Esophagus squamous epithelium (tissue), 5 donors: ENCODE measurements at places on chromosomes 16 and 17.

DNA sequence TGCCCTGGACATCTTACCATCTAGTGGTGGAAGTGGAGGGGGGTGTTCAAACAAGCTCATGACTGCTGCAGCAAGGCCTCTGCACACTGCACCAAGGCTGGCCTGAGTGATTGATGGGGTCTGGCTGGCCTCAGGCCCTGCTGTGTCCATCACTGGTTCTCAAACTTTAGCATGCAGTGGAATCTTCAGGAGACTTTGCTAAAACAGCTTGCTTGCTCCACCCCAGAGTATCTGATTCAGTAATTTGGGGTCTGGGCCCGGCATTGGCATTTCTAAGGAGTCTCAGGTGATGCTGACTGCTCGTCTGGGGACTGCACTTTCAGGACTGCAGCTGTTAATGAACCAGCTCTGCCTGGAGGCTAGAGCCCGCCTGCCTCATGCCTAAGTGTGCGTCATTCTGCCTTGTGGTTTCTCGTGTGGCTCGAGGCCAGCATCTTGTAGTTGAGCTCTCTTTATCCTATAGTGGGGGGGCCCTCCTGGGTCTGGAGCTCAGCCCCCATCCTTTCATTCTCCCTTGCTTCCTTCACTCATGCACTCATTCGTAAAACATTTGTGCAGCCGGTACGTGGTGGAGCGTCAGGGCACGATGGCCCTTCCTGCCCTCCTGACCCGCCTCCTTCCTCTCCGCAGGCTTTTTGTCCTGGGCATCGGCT lies 4.1 kb downstream of the MGAT5B start:
- peaks cover 33% of the 10 kb centered on the region for H3K4me1 ChIP-seq
- H3K27me3 ChIP-seq = peaks cover 17% of the 10 kb centered on the region

DNA sequence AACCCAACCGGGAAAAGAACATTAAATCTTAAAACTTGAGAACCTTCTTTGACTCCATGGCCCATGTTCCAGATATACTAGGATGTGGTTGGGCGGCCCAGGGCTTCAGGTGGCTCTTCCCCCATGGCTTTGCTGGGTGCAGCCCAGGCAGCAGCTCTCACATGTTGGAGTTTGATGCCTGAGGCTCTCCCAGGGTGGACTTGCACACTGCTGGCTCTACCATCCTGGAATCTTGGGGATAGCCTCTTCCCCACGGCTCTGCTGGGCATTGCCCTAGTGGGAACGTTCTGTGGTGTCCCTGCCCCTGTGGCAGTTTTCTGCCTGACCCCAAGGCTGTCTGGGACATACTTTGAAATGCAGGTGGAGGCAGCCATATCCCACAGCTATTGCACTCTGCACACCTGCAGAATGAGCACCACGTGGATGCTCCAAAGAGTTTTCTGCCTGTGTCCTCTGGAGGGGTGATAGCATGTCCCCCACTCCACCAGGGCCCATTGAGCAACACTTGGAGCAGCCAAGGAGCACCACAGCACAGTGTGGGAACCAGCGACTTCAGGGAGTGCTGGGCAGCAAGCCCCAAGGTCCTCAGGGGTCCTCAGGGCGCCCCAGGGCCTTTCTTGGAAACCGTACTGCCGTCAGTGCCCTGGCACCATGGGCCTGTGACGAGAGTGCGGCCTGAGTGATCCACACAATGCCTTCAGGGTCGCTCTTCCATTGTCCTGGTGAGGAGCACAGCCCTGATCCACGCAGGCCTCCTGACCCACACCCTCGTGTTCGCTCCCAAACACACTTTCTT lies 70.8 kb downstream of the GOSR1 start:
- H3K27me3 ChIP-seq = no peaks in the 10 kb centered on the region

- no peak for DNase-seq
- H3K27me3 ChIP-seq = peaks cover 6% of the 10 kb centered on the region
- no peaks in the 10 kb centered on the region for H3K36me3 ChIP-seq
- H3K27ac ChIP-seq = no peak overlapping the region
- H3K4me1 ChIP-seq = peaks cover 5% of the 10 kb centered on the region
These were observed 9.9 kb downstream of the AHSP start for GRCh38 chr16:31537362-31538242.

GRCh38 chr17:2694381-2695242 lies 17.0 kb downstream of the CLUH start:
- no peaks in the 10 kb centered on the region for H3K27me3 ChIP-seq
- no peak overlapping the region for H3K4me3 ChIP-seq
- H3K27ac ChIP-seq = no peak overlapping the region
- peaks cover 57% of the 10 kb centered on the region for H3K36me3 ChIP-seq
- DNase-seq = no peak

GRCh38 chr16:69404275-69404805 lies 18.5 kb upstream of the TERF2 start:
- DNase-seq = no peak
- H3K27me3 ChIP-seq = no peaks in the 10 kb centered on the region
- H3K4me1 ChIP-seq = peaks cover 57% of the 10 kb centered on the region
- peak overlapping the region; percentile 76 for H3K27ac ChIP-seq

- H3K27ac ChIP-seq = no peak overlapping the region
- peaks cover 9% of the 10 kb centered on the region for H3K27me3 ChIP-seq
- no peak for DNase-seq
- H3K4me3 ChIP-seq = no peak overlapping the region
- no peaks in the 10 kb centered on the region for H3K4me1 ChIP-seq
- H3K36me3 ChIP-seq = no peaks in the 10 kb centered on the region
These were observed 177.2 kb downstream of the IRX5 start for GRCh38 chr16:55107851-55108250.

GRCh38 chr17:71163121-71163812 lies 957.6 kb upstream of the SOX9 start:
- no peaks in the 10 kb centered on the region for H3K36me3 ChIP-seq
- H3K27ac ChIP-seq = no peak overlapping the region
- H3K27me3 ChIP-seq = no peaks in the 10 kb centered on the region
- H3K4me1 ChIP-seq = no peaks in the 10 kb centered on the region
- DNase-seq = no peak
- H3K4me3 ChIP-seq = no peak overlapping the region

DNA sequence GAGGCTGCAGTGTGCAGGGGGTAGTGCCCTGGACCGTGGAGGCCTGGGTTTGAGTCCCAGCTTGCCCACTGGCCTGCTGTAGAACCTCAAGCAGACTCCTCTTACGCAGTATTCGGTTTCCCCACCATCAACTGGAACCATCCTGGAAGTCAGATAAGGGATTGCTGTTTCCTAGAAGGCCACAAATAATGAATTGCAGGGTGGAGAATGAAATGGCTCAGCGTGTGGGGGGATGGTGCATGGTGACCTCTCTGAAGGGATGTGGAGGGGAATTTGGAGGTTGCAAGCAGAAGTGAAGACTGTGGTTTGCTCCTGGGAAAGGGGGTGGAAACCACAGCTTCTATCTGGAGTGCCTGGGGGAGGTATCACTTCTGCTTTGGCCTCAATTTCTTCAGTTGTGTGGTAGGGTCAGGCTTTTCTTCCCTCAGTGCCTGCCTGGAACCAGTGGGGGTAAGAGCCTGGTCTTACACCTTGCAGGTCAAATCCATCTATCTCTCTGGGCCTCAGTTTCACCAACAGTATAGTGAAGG lies 1.7 kb downstream of the ADGRG5 start:
- no peaks in the 10 kb centered on the region for H3K36me3 ChIP-seq
- H3K4me3 ChIP-seq = no peak overlapping the region
- H3K27ac ChIP-seq = no peak overlapping the region
- H3K4me1 ChIP-seq = no peaks in the 10 kb centered on the region
- no peaks in the 10 kb centered on the region for H3K27me3 ChIP-seq

DNA sequence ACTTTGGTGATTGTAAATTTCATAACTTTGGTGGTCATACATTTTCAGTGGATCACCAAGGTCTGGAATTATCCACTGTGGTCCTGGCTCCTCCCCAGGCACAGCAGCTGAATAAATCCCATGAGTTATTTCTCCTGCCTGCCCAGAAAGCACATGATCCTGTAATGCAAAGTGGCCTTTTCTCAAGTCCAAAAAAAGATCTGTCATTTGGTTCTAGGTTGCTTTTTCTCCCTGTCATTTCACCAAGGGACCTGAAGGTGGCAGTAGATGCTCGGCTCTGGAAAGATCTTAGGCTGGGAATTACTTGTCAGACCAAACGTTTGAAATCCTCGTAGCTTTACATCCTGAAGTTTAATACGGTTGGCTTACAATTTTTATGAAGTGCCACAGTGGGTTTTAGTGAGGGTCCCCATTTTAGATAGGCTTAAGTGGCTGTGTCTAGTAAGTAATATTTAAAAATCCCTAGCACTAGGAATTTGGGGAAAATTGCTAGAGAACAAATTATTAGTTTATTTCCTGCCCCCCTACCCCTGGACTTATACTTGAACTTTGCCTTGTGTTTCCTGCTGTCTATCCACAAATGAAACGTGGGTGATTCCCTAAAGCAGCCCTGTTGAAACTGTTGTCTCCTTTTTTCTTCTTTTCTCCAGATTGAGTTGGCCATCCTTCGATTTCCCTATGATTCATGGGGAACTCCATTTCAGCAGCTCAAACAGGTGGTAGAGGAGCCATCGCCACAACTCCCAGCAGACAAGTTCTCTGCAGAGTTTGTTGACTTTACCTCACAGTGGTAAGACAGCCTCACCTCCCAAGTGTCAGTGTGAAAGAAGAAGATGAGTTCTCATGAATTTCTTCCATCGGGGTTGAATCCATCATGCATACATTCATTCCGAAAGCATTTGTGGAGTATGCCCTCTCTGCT lies 111.7 kb downstream of the MAP2K6 start:
- no peak overlapping the region for H3K27ac ChIP-seq
- DNase-seq = no peak
- peaks cover 7% of the 10 kb centered on the region for H3K4me1 ChIP-seq
- no peaks in the 10 kb centered on the region for H3K27me3 ChIP-seq
- no peaks in the 10 kb centered on the region for H3K36me3 ChIP-seq

DNA sequence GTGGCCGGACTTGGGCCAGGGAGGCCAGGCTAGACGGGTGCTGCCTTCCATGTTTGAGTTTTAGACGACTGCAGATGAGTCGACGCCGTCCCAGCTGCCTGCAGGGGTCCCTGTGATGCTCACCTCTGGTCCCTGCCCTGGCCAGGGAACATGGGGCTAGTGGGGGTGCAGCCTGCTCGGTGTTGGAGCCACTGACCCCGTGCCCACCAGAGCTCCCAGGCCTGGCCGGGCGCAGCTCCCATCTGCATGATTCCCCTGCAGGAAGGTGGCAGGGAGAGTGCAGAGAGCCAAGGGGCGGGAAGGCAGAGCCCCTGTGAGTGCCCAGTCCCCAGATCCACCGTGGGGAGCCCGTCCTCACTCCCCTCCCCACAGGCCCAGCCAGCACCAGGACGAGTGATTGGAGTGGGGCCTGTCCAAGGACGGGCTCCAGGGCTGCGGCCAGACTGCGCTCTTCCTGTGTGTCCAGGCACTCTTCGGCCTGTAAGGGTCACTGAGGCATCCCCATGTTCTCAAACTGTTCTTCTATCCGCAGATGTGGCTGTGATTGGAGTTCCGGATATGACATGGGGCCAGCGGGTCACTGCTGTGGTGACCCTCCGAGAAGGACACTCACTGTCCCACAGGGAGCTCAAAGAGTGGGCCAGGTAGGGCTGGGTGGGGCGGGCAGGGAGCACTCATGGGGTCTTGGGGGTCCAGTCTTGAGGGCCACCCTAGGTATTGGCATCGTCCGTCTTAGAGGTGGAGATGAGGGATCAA lies 26.0 kb upstream of the CDH15 start:
- H3K36me3 ChIP-seq = peaks cover 5% of the 10 kb centered on the region
- H3K4me1 ChIP-seq = peaks cover 5% of the 10 kb centered on the region
- no peak overlapping the region for H3K4me3 ChIP-seq
- H3K27me3 ChIP-seq = no peaks in the 10 kb centered on the region
- no peak for DNase-seq
- no peak overlapping the region for H3K27ac ChIP-seq

- peaks cover 30% of the 10 kb centered on the region for H3K4me1 ChIP-seq
- no peak overlapping the region for H3K27ac ChIP-seq
- DNase-seq = no peak
- no peak overlapping the region for H3K4me3 ChIP-seq
These were observed 54.3 kb downstream of the SOCS1 start for GRCh38 chr16:11201498-11202259.

DNA sequence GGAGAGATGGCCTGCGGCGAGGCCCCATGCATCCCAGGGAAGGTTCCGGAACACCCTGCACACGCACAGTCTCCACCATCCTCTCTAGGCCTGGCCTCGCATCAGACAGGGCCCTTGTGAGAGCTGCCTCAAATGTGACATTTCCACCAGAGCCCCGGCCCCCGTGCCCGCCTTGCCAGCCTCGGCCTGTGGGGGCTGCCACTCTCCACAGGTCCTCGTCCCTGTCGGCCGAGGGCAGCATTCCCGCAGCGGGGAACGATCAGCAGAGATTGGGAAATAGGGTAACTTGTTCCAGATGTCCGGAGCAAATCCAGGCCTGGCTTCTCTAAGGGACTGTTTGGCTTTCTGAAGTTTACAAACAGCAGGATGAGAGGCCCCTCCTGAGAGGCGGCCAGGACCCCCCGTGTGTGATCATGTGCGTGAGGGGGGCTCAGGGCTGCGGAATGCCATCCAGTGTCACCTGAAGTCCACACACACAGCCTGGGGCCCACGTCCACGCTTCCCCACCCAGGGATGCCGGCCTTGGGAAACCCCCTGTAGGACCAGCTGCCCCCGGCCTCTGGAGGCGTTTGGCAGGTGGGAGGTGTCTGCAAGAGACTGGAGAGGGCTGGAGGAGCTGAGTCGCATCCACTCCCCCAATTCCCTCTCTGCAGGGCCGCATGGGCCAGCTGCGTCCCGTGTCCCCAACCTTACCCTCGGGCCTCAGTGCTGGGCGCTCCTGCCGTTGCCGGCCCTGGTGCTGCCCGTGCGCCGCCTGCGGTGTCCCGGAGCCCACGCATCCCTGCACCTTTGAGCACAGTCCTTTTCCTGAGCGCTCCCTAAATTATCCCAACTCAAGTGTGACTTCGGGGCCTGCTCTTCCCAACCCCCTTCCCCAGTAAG lies 70.4 kb downstream of the ZDHHC7 start:
- H3K27me3 ChIP-seq = no peaks in the 10 kb centered on the region
- H3K27ac ChIP-seq = peak overlapping the region; percentile 25
- H3K4me1 ChIP-seq = no peaks in the 10 kb centered on the region
- no peaks in the 10 kb centered on the region for H3K36me3 ChIP-seq
- no peak for DNase-seq

GRCh38 chr16:31868691-31869167 lies 4.9 kb upstream of the ZNF267 start:
- H3K27me3 ChIP-seq = no peaks in the 10 kb centered on the region
- H3K36me3 ChIP-seq = no peaks in the 10 kb centered on the region

- no peak overlapping the region for H3K4me3 ChIP-seq
- H3K36me3 ChIP-seq = no peaks in the 10 kb centered on the region
- H3K27me3 ChIP-seq = no peaks in the 10 kb centered on the region
- no peak for DNase-seq
- no peaks in the 10 kb centered on the region for H3K4me1 ChIP-seq
These were observed 62.6 kb downstream of the PRKCA start for GRCh38 chr17:66364990-66365490.
